ENCODE measurements at places on chromosomes 7 and 10.

DNA sequence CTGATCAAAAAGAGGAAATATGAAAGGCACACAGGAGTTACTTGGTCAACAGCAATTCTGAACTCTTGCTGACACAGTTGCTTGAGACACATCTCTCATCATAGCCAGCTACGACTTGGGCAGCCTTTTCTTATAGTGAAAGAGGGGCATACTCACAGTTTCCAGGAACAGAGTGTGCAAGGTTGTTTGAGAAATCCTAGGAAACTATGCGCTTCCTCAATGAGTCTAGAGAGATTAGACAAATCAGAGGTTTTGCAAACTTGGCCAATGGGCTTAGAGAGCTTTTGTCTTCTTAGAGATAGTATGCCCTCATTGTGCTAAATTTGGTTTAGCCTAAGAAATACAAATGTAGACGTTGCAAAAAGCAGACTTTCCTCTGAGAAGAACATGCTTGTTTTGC, 370.4 kb downstream of the HGF start:
- DNase-seq = no peak

DNA sequence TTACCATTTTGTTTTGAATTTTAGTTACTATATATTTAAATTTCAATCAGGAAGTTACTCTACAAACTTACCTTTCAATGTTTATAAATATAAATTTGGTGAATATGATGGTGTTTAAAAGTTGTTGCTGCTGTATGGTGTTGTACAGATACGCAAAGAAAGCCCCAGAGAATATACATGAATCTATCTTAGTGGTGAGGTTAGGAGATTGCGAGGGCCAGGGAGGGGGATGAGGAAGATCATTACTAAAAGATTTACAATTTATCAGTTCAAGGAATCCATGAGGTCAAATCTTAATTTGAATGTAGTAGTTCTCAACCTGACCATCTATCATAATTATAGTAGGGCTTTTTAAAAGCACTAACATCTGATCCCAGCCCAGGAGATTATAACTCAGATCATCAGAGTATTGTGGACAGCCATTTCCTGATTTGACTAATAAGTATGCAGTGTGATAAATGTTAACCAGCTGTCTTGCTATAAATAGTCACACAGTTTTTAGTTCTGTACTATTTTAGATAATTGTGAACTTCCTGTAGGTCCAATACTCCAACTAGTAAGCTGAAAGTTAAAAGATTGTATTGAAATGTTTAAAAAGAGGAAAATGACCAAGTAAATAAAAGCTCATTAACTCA, 23.6 kb downstream of the FAM3C start:
- no peak for DNase-seq

GRCh38 chr7:26686448-26686981, 177.9 kb downstream of the SKAP2 start:
- no peak for DNase-seq

- no peak for DNase-seq
Measured at GRCh38 chr7:117772421-117772820, 100.8 kb downstream of the CTTNBP2 start.

DNA sequence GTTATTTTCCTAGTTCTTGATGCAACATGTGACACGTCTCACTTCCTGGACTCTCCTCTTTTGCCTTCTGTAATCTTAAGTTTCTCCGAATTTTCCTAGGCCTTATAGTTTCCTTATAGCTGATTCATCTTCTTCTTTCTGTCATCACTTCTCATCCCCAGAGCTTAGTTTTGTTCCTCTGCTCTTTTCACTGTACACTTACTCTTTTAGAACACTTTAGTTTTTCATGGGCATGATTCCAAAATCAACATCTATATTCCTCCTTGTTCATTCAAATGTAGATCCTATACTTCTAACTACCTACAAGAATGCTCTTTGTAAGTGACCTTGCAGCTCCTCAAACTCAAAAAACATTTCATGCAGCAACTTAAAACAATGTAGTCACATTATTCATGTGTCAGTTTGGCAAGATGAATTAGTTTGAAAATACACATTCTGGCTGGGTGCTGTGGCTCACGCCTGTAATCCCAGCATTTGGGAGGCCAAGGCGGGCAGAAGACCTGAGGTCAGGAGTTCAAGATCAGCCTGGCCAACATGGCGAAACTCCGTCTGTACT, 13.1 kb upstream of the SLC26A3 start:
- DNase-seq = no peak

- no peak for DNase-seq
Measured at GRCh38 chr7:124552217-124552616, 213.4 kb downstream of the GPR37 start.

DNA sequence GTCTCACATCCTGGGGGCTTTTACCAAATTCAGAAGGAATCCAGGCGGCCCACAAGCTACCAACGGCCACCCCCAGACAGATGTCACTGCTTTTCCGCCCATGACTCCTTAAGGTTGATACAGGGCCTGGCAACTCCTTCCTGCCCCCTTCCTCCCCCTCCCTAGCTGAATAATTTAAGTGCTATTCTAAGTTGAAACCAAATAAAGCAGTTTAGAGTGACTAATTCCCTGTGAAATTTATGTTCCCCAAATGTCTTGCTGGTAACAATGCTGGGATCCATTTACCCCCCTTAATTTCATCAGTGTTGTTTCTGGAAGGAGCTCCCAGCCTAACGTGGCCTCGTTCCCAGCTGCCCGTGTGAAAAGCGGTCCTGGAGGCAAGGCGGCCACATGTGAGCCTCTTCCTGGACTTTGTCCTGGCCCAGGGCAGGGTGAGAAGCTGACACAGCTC, 109.6 kb downstream of the TMEM130 start:
- no peak for DNase-seq
